Mucosa of gallbladder (tissue), 1 donor: ENCODE measurements at places on chromosomes 5 and 9.

- no peak for DNase-seq
Measured at GRCh38 chr9:137202966-137203365, 2.4 kb upstream of the TPRN start.

GRCh38 chr5:9348401-9348996, 197.4 kb downstream of the SEMA5A start:
- no peak for DNase-seq

DNA sequence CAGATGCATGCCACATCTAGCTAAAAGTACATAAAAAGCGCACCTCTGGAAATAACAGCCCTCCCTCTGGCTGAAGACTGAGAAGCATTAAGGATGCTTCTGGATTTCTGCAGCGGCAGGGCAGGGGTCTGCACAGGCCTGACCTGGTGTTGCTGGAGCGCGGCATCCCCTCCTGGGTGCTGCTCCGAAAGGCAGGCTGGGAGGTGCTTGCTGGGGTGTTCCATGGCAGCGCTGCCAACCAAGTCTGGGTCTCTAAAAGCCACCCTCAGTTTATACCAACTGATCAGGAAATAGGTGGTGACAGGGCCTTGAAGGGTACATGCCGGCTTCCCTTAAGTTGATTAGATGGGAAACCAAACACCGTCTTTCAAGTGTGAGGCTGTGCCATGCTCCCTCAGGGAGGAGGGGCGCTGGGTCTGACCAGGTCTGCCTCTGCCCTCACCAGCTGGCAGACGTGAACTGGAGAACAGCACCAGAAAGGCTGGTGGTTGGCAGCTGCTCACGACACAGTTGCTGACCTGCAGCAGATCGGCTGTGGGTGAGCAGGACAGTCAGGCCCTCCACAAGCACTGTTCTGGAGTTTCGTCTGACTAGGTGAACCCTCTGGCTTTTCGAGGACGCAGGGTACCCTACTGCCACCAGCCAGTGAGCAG, 81.6 kb downstream of the DAP start:
- no peak for DNase-seq

DNA sequence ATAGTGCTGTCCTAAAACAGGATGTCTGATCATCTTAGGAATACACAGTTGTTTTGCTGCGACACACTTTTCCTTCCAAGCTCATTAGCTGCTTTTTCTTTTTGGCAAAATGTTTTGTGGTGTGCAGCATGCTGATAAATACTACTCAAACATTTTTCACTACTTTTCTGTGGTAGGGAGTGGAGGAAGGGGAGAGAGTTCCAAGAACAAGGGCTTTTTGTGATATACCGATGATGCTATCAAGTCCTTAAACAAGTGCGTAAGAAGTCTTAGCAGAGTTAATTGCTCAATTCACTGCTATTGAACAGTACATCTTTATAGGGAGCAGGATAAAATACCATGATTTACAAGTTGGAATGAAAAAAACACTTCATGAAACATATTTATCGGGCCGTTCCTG, 23.6 kb upstream of the TEK start:
- no peak for DNase-seq

DNA sequence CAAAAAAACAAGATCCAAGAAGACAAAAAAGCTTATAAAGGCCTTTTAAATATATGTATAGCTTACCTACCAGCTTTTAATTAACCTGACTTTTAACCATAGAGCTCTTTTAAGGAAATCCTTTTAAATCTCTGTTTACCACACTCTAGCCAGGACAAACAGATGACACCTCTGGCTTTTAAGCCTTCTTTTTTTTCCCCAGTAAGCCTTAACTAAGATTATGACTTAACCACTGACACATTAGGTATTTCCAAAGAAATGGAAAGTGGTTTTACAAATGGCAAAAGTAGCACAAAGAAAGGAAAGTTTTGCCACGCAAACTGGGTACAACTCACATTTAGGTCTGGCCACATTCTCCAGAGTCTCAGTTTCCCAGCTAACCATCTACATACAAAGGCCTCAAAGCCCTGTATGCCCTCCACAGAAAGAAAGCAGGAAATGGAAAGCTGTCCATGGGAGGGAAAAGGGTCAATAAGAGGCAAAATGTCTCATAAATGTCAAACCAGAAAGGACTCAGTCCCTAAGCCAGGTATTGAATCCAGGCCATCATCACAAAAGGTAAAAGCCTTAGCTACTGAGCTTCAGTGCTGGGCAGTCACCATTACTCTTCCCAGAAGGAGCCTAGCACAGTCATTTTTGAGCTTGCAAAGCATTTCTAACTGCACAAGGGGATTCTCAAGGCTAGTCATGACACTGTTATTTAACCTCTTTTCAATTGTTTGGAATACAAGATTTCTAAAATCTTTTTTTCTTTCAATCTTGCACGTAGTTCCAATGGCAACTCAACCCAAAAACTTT, 19.7 kb downstream of the TMEM161B start:
- DNase-seq, result no peak
